Stimulated activated CD4-positive, alpha-beta T cell treated with anti-CD3 and anti-CD28 coated beads, Interleukin-4, amount 100 ng/mL, for 4 hours (primary cell): ENCODE measurements at places on chromosomes 4 and X.

DNA sequence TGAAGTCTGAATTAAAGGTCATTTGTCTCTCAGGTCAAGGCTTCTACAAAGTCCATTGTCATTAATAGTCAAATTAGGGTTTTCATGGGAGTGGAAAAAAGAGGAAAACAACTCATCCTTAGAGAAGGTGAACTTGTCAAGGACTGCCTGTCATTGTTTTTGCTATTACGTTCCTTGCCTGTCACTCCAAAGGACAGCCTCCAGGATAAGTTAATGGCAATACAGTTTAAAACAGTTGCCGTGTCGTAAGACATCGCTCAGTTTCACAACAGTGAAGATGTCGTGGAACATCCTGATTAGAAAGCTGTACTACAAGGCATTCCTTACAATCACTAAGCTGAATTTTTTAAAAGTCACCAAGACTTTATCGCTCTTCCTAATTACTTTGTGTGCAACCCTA is 466.8 kb upstream of the SMIM31 start:
- DNase-seq, result no peak

- DNase-seq, result no peak
Measured at GRCh38 chr4:2393353-2394270, 24.8 kb downstream of the ZFYVE28 start.

- DNase-seq, result no peak
Measured at GRCh38 chrX:135000516-135000915, 9.7 kb downstream of the SMIM10 start.

DNA sequence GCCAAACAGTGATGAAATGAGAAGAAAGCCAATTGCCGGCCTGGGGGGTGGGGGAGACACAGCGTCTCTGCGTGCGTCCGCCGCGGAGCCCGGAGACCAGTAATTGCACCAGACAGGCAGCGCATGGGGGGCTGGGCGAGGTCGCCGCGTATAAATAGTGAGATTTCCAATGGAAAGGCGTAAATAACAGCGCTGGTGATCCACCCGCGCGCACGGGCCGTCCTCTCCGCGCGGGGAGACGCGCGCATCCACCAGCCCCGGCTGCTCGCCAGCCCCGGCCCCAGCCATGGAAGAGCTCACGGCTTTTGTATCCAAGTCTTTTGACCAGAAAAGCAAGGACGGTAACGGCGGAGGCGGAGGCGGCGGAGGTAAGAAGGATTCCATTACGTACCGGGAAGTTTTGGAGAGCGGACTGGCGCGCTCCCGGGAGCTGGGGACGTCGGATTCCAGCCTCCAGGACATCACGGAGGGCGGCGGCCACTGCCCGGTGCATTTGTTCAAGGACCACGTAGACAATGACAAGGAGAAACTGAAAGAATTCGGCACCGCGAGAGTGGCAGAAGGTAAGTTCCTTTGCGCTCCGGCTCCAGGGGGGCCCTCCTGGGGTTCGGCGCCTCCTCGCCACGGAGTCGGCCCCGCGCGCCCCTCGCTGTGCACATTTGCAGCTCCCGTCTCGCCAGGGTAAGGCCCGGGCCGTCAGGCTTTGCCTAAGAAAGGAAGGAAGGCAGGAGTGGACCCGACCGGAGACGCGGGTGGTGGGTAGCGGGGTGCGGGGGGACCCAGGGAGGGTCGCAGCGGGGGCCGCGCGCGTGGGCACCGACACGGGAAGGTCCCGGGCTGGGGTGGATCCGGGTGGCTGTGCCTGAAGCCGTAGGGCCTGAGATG is at the start of gene SHOX:
Gene SHOX (plus strand): TSS at position 180 of the 885 bp plus-strand sequence. CDS start 107 bp downstream, at position 287.
- DNase-seq, result no peak

GRCh38 chr4:8061573-8061972 is 97.0 kb downstream of the ABLIM2 start:
- DNase-seq, result no peak

DNA sequence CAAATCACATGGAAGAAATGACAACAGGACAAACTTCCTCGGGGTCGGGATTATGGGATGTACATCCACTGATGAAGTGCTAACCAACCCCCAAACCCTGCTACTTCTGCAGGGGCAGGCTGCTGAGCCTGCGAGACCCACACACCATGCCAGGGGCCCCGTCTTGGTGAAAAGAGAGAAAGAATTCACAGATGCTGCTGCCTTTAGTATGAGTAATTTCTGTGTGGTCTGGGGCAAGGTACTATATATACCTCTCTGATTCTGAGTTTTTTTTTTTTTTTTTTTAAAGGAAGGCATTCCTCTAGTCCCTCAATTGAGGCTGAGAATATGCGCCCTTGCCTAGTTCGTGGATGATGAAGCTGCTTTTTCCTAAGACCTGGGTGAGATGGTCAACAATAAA is 24.8 kb downstream of the PDHA1 start:
- no peak for DNase-seq

DNA sequence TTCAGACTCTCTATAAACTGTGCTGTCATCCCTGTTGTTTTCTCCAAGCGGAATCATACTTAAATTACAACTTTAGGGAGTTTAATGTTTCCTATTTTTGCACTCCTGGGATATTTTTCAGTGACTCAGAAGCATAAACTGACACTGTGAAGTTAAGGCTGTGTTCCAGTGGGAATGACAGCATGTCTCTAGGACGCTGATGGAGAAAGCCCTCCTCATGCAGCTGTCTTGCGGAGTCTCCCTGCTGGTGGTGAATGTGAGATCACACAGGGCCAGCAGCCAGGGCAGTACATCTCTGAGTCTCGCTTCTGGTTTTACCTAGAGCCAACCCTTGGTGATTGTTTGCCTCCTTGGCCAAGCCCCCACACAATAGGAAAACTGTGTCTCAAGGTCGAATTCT is 53.3 kb downstream of the NFKB1 start:
- DNase-seq, result no peak

GRCh38 chr4:183263787-183264386 is 56.2 kb downstream of the CLDN22 start:
- DNase-seq, result no peak

DNA sequence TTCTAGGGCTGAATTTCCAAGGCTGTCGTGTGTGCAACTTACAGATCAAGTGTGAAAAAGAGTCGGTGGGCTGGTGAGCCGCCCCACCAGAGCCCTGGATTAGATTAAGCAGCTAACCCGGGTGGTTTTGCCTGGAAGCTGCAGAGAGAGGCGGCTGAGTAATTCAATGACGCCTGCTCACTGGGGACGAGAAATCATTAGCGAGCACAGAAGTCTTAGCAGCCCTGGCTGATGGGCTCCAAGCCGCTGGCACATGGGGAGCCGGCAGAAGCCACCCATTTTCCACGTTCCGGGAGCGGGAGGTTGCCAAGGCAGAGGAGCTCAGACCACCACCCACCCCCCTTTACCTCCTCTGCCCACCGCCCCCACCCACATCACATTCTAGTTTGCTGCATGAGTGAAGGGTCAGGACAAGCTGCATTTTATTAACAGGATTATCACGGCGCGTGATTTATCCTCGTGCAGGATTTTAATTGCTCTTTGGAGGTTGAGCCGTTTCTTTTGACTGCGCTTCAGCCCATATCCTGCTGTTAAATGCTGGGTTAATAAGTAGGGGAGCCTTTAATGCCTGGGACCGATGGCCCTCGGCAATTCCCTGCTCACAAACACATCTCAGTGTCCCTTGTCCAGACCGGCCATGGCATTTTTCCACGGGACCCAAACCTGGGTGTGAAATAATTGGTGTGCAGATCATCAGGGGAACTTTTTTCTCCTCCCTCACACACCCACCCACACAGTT is 19.1 kb downstream of the BCOR start:
- no peak for DNase-seq

DNA sequence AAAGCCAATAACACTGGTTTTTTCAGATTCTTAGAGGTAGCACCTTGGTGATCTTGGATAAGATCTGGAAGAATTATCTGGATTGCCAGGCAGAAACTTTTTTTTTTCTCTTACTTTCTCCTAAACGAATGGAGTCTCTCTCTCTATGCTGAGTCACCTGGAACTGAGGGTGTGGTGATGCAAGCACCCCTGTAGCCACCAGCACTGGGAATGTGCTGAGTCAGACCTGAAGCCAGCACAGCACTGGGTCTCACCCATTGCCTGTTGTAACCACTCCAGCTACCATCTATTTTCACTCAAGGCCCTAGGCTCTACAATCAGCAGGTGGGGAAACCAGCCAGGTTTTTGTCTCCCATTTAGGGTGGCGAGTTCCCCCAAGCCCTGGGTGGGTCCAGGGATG is 923.8 kb downstream of the RAPGEF2 start:
- no peak for DNase-seq
